ENCODE measurements at places on chromosomes 6 and 20.

- no peak for DNase-seq
Measured at GRCh38 chr6:132612449-132613108, 11.5 kb downstream of the TAAR2 start.

- DNase-seq: no peak
Measured at GRCh38 chr20:47125508-47125757, 230.8 kb downstream of the EYA2 start.

DNA sequence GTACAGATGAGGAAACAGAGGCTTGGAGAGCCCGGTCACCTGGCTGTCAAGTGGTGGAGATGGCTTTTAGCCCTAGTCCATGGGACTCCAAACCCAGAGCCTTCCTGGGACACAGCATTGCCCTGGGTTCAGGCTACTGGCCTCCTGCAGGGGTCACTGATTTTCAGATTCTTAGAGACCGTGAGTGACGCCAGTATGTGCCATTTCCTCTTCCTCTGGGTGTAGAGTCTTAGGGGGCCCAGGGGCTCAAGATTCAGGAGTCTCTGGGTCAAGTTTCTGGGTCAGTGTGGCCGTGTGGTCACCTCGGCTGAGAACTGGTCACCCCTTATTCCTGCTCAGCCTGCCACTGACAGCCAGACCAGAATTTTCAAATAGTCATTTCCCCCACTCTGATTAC is 574 bp downstream of the ARHGAP40 start:
- no peak for DNase-seq

- no peak for DNase-seq
Measured at GRCh38 chr6:87794922-87795885, 93.2 kb upstream of the AKIRIN2 start.

DNA sequence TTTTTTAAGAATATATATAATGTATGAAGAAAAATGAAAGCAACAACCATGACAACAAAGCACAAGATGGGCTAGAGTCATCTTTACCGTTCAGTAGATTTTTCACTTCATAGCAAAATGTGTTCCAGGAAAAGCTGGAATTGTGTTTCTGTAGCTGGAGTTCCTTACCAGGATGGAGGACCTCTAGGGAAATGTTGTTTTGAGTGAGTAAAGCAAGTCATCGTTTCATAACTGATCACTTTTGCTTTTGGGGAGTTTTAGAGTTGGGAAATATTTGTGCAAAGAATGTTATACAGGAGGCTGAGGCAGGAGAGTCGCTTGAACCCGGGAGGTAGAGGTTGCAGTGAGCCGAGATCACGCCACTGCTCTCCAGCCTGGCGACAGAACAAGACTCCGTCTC is 151.6 kb downstream of the SASH1 start:
- no peak for DNase-seq

- DNase-seq: no peak
Measured at GRCh38 chr6:77834591-77834996, 181.8 kb downstream of the MEI4 start.

DNA sequence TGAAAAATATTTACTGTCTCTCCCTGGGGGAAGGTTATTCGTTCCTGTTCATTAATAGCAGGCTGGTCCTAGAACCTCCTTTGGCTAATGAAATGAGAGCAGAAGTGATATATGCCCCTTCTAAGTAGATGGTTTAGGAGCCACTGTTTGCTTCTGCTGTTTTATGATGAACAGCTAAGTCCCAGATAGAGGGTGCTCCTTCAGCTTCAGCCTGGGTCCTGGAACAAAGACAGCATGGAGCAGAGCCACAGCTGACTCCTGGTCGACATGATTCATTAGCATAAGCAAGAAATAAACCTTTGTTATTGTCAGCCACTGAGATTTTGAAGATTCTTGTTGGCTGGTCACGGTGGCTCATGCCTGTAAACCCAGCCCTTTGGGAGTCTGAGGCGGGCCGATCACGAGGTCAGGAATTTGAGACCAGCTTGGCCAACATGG is 47.8 kb upstream of the ARMC2 start:
- DNase-seq: no peak

DNA sequence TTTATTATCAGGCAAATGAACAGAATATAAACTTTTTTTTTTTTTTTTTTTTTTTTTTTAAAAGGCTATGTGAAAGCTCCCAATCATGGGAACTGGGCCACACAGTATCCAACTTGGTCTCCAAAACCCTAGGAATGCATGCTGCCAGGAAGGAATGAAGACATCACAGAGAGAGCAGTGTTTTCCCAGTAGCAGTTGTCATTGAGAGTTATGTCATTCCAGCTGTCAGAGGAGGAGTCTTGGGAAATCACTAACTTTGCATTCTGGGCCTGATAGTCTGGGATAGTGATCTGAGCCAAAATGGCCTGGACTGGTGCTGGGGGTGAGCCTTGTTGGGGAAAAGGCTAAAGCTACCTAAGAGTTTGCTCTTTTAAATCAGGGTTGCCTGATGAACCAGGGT is 231.3 kb upstream of the MAP3K7 start:
- no peak for DNase-seq

DNA sequence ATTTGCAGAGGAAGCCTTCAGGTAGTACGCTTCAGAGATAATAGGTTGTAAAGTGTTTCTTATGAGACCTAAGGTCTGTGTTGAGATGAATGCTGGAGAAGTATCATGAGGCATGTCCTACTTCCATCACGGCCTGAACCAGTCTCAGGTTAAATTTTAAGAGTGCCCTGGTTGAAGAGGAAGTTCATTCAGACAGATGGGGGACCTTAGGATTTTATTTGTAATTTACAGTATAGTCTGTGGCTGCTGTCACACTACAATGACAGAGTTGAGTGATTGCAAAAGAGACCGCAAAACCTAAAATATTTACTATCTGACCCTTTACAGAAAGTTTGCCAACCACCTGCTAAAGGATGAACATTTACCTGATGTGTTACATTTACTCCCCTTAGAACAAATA is 70.9 kb downstream of the UST start:
- no peak for DNase-seq

DNA sequence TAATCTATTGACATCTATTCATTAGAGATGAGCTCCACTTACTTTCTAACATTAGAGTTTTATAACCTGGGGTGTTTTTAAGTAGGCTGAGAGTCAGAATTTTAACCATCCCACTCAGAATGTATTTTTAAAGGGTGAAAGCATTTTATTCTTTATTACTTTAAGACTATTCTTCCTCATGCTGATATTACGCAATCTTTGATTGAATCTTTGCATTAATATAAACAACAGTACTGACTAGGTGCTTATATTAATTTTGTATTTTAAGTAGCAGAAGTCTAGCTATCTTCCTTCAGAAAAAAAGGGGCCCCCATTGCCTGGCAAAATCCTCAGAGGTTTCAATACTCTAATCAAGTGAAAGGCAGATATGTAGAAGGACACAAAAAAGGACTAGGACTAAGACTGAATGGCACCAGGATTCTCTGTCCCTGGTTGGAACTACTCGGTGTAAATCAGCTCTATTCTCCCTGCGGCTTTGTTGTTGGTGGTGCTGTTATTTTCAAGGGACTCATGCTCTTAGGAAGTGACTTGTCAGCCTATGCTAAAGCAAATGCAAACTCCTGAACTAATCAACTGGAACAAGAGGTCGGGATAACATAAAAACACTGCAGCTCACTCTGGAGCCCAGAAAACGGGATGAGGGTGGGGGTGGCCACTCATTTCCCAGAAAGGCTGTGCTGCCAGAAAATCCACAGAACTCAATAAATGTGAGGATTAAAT is 1324.4 kb downstream of the GRIK2 start:
- no peak for DNase-seq

DNA sequence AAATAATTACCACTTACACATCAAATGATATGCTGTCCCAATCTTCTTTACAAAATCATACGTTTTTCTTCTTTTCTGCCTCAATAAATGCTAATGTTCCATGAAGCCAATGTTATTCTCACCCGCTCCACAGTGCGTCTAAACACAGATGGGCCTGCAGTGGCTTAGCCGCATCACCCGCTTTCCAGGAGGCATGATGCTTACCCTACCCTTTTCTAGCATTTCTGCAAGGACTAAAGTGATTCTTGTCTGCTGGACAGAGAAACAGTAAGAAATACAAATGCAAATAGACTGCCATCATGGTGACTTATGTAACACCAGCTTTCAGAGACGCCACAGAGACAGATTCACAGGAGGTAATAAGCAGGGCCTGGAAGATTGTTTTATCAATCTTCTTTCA is 104.4 kb downstream of the RNASET2 start:
- DNase-seq: no peak

All from central memory CD4-positive, alpha-beta T cell (primary cell).